ENCODE measurements at places on chromosomes 13 and 19.
A peak's percentile ranks its signal among the peaks of the same experiment; 100 is the strongest.

DNA sequence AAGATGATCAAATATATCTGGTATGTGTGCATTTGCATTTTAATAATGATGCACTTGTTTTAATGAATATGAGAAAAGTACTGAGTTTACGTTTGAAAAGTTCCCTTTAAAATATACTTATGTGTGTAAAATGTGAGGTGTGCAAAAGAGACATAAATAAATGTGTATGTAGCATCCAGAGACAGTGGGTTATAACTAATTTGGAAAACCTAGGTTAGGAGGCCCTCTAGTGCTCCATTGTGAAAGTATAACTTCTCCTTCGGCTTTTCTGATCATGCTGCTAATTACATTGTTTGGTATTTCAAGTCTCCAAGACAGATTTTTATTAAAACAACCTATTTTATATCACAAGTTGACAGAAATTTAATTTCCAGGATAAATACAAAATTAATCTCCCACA lies 30.1 kb downstream of the SCEL start:
- DNase-seq = no peak

GRCh38 chr19:31616031-31616430 lies 266.8 kb upstream of the TSHZ3 start:
- no peak for DNase-seq

- DNase-seq = no peak
Measured at GRCh38 chr13:109587689-109588088, 198.7 kb downstream of the IRS2 start.

- no peak for DNase-seq
Measured at GRCh38 chr13:43026262-43026661, 2.9 kb downstream of the DNAJC15 start.

DNA sequence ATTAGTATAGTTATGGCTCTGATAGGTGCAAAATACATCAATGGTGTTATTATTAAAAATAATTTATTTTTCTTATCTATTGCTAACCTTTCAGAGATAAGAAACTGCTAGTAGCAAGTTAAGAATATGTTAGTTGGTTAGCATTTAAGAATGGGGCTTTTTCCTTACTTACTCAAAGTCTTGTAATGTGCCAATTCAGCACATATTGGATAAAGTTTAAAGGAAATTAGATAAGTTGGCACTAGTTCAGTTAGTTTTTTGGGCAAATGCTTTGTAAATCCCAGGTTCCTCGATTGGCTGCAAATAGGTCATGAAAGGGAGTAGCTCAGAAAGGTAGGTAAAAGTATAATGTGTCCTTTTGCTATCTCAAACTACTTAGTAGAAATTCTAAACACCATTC lies 2806.7 kb downstream of the PCDH9 start:
- no peak for DNase-seq

- no peak for DNase-seq
Measured at GRCh38 chr13:81563091-81563490, 1222.2 kb upstream of the SPRY2 start.

- DNase-seq = no peak
Measured at GRCh38 chr19:2015608-2015950, at the start of gene BTBD2. TSS of gene BTBD2 (minus strand) at chr19:2015714. CDS start at chr19:2015703, 11 bp downstream.

DNA sequence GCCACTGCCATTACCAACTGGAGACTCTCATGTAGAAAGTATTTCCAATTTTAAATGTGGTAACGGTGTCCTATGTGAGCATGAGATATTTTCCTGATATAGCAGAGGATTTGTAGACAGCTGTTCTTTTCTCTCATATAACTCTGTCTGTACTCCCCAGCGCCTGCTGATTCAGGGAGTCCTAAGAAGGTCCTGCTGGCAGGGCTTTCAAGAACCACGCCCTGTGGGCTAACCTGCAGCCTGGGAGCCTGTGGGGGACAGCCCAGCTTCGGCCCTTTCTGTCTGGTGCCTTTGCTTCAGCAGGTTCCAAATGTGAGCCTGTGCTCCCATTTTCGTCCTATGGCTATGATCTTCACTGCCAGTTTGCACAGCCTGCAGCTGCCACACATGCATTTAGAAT lies 316.8 kb downstream of the ATP8A2 start:
- no peak for DNase-seq

- DNase-seq = no peak
Measured at GRCh38 chr19:15421136-15421695, 2.4 kb upstream of the AKAP8L start.

DNA sequence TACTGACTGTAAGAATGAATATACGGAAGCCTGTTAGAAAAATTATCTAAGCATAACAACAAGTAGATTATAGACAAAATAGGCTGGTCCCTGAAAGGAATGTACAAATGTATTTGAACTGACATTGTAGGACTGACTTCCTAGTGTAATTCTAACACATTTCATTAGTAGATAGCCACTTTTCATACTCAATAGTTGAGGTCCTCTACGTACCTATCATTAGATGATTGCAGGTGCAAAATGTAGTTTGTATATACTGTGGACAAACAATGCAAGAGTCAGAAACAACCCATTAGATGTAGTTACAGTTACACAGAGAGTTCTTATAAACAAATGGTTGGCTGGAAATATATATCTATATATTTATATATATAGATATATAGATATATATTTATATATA lies 402.3 kb upstream of the SLITRK6 start:
- no peak for DNase-seq

DNA sequence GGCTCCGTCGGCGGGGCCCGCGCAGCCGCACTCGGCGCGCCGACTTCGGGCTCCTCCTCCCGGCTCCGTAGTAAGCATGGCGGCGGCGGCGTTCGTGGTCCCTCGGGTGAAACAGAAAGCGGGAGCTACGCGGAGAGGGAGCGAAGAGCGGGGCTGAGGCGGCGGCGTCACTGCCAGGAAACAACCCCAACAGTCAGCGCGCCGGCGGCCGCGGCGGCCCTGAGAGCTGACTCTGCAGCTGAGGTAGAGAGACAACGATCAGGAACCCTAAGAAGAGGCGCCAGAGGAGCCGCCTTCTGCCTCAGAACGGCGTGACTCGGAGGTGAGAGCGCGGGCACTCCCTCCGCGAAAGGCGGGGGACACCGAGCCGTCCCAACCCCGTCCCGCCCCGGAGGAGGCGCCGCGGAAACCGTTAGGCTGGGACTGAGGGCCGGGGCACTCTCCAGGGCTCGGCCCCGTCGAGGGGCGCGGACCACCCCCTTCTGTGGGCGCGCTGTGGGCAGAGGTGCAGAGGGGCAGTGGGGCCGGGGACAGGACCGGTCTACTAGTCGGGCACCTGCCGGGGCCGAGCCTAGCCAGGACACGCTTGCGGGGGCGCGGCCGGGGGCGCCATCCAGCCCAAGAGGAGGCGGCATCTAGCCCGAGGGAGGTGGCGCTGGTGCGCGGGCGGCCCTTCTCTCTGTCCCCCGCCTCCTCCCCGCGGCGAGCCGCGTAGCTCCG lies at the start of gene FNDC3A:
TSS of gene FNDC3A (plus strand) at position 57 of the 720 bp plus-strand sequence. CDS start 30,279 bp downstream, outside the sequence.
- peak; percentile 97 for DNase-seq

GRCh38 chr19:43674596-43674995 lies 4.6 kb upstream of the PLAUR start:
- no peak for DNase-seq

- peak; percentile 74 for DNase-seq
Measured at GRCh38 chr19:51116736-51117286, 7.9 kb upstream of the SIGLEC9 start.

GRCh38 chr13:95247171-95247570 lies 54.1 kb downstream of the ABCC4 start:
- DNase-seq = no peak

GRCh38 chr19:35703343-35703742 lies 1.0 kb upstream of the ZBTB32 start:
- no peak for DNase-seq

Data from spleen (tissue), 13 donors.